ENCODE measurements at places on chromosomes 3 and 15.

DNA sequence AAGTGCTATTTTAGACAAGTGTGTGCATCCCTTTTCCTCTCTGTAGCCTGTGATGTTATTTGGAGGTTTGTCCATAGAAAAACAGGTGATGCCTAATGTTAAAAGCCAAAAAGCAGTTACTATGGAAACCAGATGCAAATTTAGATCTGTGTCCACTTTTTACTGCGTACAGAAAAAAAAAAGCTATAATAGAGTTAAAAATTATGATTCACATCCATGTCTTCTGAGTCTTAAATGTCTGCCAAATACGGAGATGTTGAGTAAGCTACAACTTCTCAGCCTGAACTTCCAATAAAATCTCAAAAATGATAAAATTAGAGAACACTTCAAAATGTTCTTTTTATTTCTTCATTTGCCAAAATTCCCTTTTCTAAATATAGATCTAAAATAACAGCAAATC, 74.2 kb upstream of the GAP43 start:
- no peak for DNase-seq

DNA sequence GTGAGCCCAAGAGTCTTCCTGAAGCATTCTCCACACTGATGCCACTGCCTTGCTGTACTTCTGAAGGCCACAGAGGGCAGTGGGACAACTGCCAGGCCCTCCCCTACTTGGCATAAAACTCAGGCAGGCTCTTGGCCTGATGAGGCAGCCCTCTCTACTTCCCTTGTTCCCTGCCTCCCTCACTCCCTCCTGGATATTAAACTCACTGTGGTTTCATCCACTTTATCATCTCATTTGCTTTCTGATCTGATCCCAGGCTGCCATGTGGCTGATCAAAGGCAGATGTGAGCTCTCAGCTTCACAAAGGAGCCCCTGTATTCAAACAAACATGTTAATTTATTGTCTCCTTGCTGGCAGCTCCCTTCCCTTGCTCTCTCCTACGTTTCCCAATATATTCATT, 533.5 kb downstream of the IGSF11 start:
- peak; percentile 46 for DNase-seq

GRCh38 chr15:29208352-29208751, 61.3 kb downstream of the NSMCE3 start:
- DNase-seq = peak; percentile 55

- peak; percentile 30 for DNase-seq
Observed at GRCh38 chr15:30036036-30036703, 46.6 kb upstream of the GOLGA8J start.

DNA sequence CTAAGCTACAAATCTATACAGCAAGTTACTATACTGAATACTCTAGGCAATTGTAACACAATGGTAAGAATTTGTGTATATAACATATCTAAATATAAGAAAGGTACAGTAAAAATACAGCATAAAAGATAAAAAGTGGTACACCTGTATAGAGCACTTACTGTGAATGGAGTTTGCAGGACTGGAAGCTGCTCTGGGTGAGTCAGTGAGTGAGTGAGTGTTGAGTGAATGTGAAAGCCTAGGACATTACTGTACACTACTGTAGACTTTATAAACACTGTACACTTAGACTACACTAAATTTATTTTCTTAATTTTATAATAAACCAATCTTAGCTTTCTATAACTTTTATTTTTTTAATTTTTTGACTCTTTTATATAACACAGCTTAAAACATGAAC, 123.1 kb downstream of the ZMAT3 start:
- DNase-seq = no peak

GRCh38 chr15:94362385-94363092, 131.2 kb downstream of the MCTP2 start:
- DNase-seq = no peak

GRCh38 chr3:112685956-112686799, 45.2 kb upstream of the CCDC80 start:
- no peak for DNase-seq

GRCh38 chr3:126549861-126550487, 8.8 kb downstream of the C3orf22 start:
- no peak for DNase-seq

DNA sequence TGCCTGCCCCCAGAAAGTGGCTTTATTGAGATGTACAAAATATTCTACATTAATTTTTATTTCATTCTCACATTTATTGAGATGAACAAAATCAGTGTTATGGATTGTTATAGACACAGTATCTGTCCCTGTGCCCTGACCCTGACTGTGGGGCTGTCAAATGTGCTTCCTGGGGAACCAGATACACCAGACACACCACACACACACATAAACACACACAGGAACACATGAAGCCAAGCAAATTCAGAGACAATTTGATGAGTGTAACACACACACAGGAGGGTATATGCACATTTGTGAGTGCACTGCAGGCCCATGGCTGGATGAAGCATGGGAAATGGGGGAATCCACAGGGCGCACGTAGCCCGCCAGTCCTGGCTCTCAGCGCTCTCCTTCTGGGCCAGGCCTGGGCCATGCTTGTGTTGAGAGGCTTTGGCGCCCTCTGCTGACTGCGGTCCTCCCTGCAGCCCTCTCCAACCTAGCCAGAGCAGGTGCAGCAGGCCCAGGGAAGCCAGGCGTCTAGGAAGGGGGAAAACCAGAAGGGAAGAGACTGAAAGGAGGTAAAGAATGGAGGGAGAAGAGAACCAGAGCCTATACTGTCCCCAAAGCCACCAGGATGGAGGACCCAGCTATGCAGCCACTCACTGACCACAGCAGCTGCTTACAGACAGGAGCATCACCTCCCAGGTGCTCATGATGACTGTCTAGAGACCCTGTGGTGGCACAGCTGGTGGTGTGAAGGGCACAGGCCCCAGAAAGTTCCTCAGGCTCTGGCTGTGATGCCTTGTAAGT, 18.0 kb upstream of the LOXL1 start:
- DNase-seq = peak; percentile 88

DNA sequence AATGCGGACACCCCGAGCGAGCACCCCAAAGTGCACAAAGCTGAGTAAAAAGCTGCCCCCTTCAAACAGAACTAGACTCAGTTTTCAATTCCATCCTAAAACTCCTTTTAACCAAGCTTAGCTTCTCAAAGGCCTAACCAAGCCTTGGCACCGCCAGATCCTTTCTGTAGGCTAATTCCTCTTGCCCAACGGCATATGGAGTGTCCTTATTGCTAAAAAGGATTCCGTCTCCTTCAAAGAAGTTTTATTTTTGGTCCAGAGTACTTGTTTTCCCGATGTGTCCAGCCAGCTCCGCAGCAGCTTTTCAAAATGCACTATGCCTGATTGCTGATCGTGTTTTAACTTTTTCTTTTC, 5.3 kb downstream of the BHLHE40 start:
- DNase-seq = no peak

GRCh38 chr3:150303768-150304167, 104.3 kb upstream of the TSC22D2 start:
- no peak for DNase-seq

GRCh38 chr3:139655909-139656595, 21.7 kb downstream of the NMNAT3 start:
- peak; percentile 42 for DNase-seq

DNA sequence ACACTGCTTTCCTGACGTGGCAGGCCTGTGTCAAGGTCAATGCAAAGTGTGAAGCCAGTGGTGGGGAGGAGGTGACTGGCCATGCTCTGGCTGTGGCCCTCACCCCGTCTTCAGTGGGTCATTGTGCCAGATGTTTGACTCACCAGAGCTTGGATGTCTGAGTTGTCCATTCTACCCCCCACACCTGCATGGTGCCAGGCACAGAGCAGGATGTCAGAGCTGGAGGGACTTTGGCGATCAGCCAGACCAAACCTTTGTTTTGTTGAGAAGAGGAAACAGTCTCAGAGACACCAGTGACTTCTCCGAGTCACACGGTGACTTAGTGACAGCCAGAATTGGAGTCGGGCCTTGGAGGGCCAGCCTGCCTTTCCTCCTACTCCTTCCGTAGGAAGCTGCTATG, 49.5 kb downstream of the SMAD6 start:
- DNase-seq = no peak

GRCh38 chr15:95557226-95558046, 773.1 kb upstream of the NR2F2 start:
- no peak for DNase-seq

- no peak for DNase-seq
Observed at GRCh38 chr15:92614301-92614700, 41.3 kb downstream of the FAM174B start.

DNA sequence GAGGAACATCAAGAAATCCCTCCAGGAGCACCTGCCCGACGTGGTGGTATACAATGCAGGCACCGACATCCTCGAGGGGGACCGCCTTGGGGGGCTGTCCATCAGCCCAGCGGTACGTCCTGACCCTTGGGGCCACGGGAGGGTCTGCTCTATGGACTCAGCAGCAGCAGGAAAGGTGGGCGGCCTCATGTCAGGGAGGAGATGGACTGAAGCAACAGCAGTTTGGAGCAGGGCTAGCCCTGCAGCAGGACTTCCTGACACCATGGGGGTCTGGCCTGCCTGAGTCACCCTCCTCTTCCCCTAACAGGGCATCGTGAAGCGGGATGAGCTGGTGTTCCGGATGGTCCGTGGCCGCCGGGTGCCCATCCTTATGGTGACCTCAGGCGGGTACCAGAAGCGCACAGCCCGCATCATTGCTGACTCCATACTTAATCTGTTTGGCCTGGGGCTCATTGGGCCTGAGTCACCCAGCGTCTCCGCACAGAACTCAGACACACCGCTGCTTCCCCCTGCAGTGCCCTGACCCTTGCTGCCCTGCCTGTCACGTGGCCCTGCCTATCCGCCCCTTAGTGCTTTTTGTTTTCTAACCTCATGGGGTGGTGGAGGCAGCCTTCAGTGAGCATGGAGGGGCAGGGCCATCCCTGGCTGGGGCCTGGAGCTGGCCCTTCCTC, 24.2 kb downstream of the HDAC11 start:
- no peak for DNase-seq

DNA sequence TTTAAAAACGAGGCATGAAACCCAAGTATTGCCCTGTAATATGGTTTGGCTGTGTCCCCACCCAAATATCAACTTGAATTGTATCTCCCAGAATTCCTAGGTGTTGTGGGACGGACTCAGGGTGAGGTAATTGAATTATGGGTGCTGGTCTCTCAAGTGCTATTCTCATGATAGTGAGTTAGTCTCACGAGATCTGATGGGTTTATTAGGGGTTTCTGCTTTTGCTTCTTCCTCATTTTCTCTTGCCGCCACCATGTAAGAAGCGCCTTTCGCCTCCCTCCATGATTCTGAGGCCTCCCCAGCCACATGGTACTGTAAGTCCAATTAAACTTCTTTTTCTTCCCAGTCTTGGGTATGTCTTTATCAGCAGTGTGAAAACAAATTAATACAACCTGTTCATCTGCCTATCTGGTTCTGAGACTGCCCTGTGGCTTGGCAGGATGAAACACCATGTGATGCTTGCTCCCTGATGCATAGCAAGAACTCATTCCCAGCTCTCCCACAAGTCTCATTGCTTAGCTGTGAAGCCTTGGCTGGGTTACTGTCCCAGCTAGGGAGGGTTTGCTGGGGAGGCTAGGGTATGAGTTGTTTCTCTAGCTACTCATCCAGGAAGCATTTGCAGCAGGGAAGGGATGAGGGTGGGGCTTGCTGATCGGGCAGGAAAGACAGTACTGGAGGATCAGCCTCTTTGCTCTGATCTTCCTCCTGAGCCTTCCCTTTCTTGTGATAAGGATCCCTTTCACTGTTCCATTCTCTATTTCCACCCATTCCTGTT, 3.7 kb upstream of the SQOR start:
- no peak for DNase-seq

DNA sequence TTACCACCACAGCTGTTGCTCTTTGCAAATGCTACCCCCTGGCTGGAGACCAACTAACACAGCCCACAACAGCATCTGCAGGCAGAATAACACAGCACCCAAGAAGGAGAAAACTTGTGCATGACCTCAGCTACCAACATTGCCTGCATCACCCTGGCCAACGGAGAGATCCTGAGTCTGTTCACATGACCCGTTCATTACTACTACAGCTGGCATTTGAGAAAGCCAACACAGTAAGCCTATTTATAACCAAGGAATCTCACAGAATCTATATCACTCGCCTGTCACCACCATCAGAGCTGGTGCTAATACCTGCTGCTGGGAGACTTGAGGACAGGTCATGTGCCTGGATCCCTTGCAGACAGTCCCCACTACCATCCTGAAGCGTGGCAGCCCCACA, 215.2 kb downstream of the POLQ start:
- peak; percentile 4 for DNase-seq

- no peak for DNase-seq
Observed at GRCh38 chr15:73866881-73867410, 6.4 kb upstream of the TBC1D21 start.

DNA sequence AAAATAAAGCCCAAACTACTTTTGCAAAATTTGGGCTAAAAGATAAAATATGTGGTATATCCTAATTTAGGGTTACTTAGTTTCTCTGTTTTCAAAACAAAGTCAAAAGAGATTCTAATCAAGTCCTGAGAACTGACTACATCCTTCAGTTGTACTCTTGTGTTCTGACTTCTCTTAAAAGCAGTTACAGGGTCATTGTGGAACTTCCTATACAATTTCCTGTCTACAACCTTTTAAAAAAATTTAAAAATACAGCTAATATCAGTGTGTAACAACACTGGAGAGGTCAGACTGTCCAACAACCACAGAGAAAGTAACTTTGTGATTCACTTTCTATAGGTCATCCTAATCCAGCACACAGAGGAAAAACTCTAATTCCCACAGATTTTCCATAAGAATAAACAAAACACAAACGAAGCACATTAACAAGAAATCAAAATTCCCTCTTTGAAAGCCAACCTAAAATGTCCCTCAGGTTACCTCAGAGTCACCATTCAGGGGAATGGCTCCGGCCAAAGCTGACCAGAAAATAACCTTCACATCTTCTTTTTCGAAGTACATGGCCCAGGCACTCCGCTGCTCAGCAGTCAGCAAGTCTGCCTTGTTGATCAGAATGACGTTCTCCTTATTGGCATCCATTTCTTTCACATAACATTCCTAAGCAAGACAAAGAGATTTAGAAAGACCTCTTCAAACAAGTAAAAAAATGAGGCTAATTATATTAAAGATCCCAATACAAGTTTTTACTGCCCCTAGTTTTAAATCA, 13.3 kb downstream of the LSG1 start:
- no peak for DNase-seq

- no peak for DNase-seq
Observed at GRCh38 chr3:198107840-198108734, 148.1 kb downstream of the LMLN start.

DNA sequence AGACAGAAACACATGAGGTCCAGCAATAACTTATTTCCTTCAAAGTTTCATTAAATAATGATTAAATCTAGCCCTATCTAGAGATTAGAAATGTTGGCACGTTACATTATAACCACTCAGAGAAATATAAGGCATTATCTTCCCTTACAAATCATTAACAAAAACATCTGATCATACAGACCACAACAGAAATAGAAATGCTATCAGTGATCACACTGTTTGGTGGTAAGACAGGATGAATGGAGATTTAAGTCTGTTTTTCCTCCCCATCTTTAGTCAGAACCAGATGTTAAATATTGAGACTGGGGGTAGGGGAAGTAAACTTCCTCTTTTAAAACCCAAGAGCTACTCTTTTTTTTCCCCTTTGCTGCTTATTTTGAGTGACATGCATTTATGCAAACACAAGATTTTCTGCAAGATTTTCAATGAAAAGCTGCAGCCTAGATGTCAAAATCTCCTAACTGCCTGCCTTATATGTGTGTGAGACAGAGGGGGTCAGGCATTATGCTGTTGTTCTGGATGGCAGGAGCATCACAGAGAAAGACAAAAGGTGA, 70.4 kb downstream of the CBLB start:
- DNase-seq = no peak
